ENCODE measurements at places on chromosomes 4 and X.

DNA sequence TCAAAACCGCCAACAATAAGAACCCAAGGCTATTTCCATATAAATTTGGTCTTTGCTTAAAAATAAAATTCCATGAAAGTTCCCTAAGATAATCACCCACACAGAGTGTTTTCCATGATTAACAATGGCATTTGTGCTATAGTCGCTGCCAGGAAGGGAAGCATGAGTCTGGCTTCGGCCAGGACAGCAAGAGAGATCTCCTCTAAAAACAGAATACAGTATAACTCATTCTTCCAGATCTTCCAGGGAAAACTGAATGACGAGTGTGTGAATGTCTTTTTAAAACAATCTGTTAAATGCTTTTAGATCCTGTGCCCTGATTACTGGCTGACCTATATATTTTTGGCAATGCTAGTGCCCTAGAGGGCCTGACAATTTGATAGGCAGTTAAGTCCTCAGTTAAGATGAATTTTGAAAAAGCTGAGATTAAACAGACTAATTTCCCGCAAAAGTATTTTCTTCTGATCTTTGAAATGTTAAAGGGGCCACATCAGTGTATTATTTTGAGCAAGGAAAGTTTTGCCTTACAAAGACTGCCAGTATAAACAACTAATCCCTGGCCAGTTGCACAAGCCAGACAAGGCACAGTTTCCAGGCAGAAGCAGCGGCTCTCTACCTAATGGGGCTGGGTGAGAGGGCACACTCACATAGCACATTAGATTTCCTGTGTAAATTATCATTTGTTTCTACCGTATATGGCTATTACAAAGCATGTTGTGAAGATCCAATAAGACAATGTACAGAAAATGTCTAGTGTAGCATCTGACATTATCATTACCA lies 127.3 kb downstream of the DCHS2 start:
- no peak for DNase-seq

DNA sequence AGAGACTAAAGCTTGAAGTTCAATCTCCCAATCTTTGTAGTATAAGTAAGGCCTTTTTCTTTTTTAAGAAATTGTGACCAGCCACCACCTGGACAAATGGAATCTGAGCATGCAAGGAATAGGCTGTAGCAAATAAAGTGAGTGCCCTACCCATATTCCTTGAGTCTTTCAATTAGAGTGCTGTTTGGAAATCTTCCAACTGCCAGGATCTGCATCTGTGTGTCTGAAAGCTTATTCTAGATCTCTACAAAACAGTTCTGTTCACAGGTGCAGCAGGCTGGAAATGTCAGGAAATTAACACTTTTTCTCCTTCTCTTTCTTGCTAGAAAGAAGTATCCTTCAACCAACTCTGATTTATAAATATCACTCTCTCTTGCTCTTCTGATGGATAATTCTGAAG lies 76.7 kb upstream of the NDST3 start:
- no peak for DNase-seq

GRCh38 chr4:146049802-146050201 lies 111.2 kb upstream of the ZNF827 start:
- DNase-seq = no peak

- no peak for DNase-seq
These were observed 57.5 kb upstream of the SCOC start for GRCh38 chr4:140315970-140316369.

Data from activated CD4-positive, alpha-beta T cell treated with anti-CD3 and anti-CD28 coated beads for 48 hours (primary cell).